ENCODE measurements at places on chromosomes 6 and 20.
A peak's percentile ranks its signal among the peaks of the same experiment; 100 is the strongest.

DNA sequence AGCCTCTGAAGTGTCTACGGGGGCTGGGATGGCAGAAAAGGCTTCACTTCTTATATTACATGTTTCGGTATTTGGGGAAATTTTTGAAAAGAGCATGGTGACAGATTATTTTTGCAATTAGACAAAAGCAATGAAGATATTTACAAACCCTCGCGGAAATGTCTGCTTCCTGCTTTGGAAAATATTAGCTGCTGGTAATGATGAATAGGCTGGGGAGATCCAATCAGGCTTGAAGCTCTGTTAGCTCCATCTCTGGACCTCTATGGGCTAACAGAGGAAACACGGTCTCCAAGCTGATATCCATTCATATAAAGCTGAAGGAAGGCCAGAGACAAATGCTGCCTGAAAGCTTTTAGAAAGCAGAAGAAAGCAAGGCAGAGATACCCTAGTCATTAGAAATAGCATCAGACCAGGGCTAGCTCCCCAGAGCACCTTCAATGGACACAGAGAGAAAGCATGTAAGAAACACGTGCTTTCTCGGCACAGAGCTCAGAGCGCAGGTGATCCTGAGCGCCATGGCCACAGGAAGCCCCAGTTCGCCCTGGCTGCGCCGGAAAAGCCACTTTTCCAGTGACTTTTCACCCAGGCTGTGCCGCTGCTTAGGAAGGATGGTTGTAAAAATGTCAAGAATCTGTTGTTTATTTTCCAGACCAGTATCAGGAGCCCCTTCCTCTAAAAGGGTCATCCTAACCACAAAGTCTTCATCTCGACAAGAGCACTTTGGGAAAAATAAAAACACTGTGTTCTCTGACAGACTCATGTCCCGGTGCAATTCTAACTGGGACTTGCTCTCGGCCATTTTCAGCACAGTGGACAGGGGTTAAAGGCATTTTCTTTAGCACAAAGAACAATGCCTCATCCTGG is 68.5 kb upstream of the NFATC2 start:
- DNase-seq, result no peak

- DNase-seq, result no peak
Measured at GRCh38 chr6:155228546-155229166, 35.2 kb upstream of the CLDN20 start.

DNA sequence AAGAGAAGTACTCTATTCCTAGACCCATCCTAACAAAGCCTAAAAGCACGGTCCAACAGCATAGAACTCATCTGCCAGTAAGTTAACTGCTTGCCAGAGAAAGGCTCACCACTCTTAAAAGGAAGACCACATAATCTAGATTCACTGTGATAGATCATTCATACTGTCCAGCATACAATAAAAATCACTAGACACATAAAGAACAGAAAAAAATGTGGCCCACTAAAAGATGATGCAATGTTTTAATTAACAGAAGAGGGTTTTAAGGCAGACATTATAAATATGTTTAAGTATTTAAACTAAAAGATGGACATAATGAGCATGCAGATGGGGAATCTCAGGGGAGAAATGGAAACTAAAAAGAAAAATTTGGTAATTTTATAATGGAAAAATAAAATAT is 157.5 kb upstream of the CDH4 start:
- DNase-seq, result no peak

DNA sequence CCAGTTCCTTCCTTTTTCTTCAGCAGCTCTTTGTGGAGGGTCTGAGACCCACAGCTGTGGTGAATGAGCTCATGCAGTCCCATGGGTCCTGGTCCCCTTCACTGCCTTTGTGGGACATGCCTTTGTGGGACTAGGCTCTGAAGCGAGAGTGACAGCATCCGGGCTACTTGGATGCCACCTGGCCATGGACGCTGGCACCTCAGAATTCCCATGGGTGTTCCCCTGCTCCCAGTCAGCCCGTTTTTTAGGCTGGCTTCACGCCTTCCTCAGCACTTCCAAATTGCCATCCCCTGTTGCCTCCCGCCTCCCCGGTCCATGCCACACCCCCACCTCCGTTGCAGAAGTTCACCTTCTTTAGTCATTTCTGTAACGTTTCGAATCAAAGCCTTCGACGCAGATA is 45.1 kb downstream of the RAMACL start:
- peak; percentile 7 for DNase-seq

GRCh38 chr20:2762578-2763131 is 37.8 kb downstream of the CPXM1 start:
- no peak for DNase-seq

GRCh38 chr20:9837634-9838033 is 1.2 kb downstream of the PAK5 start:
- DNase-seq, result no peak
